Renal pelvis (tissue), 12 donors: ENCODE measurements at places on chromosomes 4 and X.

DNA sequence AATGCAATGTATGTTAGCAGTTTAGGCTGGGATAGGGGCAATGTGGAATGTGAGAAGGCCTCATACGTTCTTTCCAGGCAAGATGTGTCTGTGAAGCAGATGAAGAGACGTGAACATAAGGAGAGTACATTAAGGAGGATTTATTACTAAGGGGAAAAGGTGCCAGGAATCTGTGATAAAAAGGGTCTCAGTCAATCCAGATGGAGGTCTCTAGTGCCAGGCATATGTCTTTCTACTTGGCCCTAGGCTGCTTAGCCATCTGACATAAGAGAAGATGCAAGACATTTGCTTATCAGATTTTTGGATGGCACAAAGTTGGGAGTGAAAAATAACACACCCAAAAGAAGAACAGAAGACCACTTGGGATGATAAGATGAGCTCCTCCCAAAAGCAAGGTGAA is 93.0 kb upstream of the PRKG2 start:
- DNase-seq, result no peak

- no peak for DNase-seq
These were observed 68.2 kb downstream of the ENOX2 start for GRCh38 chrX:130834830-130835229.

GRCh38 chrX:78673246-78673645 is 14.1 kb upstream of the RTL3 start:
- DNase-seq, result no peak

GRCh38 chr4:11198516-11199305 is 230.0 kb downstream of the HS3ST1 start:
- DNase-seq, result no peak

GRCh38 chr4:151725087-151725486 is 35.7 kb downstream of the GATB start:
- no peak for DNase-seq

- DNase-seq, result no peak
These were observed 15.8 kb downstream of the SMAD1 start for GRCh38 chr4:145497199-145498149.

DNA sequence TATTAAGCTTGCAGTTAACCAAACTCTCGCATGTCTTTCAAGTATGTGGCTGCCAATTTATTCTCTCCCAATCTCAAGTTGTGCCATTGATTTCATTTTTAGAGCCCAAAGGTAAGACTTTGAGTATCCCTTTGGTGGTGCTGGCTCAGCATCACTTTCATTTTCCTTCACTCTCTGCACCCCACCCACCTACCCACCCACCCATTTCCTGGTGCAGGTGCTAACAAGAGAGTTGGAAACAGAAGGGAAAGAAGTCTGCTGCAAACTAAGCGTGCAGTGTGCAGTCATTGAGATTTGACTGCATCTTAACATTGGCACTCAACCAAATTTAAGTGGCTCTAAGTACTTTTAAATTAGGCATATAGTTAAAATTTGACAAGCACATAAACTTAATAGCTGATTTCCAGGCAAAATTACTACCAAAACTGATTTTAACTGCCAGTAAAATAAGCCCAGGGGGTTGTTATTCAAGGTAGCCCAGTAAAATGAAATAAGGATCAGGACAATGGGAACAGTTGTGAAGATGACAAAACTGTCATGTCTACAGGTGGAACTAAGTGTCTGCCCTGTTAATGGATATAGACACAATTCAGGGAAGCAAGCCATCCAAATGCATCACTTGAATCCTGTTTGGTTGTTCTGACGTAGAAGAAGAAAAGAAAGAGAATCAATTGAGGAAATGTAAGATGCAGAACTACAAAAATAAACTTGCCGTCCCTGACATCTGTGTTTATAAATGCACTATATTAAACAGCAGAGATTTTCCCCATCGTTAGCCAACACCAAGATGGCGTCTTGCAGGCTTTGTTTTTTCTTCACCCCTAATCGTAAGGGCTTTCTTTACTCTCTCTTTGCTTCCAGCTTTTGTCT is 184.2 kb downstream of the KDR start:
- no peak for DNase-seq

- DNase-seq, result no peak
These were observed 12.1 kb upstream of the RUFY3 start for GRCh38 chr4:70709611-70710205.
